Activated CD8-positive, alpha-beta memory T cell treated with anti-CD3 and anti-CD28 coated beads, Interleukin-2, amount 10 ng/mL, durations not matched to agents 7 days and 5 days (primary cell): ENCODE measurements at places on chromosomes 11 and 22.

DNA sequence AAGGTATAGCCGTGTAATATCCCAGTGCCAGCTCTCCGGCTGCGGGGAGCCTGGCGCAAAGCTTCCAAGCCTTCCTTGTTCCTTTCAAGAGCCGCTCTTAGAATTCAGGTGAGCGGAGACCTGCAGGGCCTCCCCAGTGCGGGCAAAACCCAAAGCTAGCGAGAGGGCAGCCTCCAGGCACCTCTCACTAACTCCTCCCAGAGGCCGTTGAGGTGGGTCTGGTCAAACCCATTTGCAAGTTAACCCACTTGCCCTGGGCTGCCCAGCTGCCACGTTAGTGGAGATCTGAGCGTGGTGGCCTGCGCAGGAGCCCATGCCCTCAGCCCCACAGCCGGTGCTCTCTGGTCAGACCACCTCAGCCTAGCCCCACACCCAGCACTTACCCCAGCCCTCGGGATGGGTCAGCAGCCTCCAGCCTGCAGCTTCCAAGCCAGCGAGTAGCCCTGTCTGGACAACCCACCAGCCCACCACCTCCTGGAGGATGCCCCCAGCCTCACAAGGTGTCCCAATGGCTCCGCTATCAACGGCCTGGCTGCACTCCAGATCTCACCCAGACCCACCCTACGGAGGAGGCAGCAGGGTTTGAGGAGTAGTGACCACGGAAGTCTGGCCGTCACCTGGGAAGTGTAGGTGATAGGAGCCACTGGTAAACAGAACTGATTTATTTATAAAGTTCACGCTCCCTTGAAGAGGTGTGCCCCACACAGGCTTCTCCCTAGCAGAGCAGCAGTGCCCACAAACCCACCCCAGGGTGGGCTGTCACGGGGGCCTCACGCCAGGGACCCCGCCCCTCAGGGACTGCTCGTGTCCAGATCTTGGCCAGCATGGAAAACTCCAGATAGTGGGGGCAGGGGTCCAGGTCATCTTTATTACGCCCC is 2.3 kb downstream of the ASCL2 start:
- H3K27ac ChIP-seq: no peak overlapping the region
- peak overlapping the region; percentile 27 for H3K4me3 ChIP-seq
- H3K27me3 ChIP-seq: peaks cover 35% of the 10 kb centered on the region
- DNase-seq: peak; percentile 37
- H3K36me3 ChIP-seq: no peaks in the 10 kb centered on the region

- H3K36me3 ChIP-seq: no peaks in the 10 kb centered on the region
- no peak overlapping the region for H3K4me3 ChIP-seq
- no peak overlapping the region for H3K27ac ChIP-seq
- DNase-seq: no peak
Measured at GRCh38 chr11:11733246-11733747, 108.5 kb upstream of the USP47 start.

GRCh38 chr11:126731576-126732142 is 268.9 kb downstream of the KIRREL3 start:
- no peaks in the 10 kb centered on the region for H3K36me3 ChIP-seq
- no peaks in the 10 kb centered on the region for H3K4me1 ChIP-seq
- peaks cover 7% of the 10 kb centered on the region for H3K27me3 ChIP-seq
- no peak overlapping the region for H3K27ac ChIP-seq
- no peak overlapping the region for H3K4me3 ChIP-seq

GRCh38 chr11:128839081-128839480 is 28.0 kb downstream of the KCNJ1 start:
- no peaks in the 10 kb centered on the region for H3K27me3 ChIP-seq
- H3K36me3 ChIP-seq: peaks cover 1% of the 10 kb centered on the region
- H3K4me1 ChIP-seq: peaks cover 39% of the 10 kb centered on the region
- no peak for DNase-seq
- no peak overlapping the region for H3K4me3 ChIP-seq
- H3K27ac ChIP-seq: no peak overlapping the region

DNA sequence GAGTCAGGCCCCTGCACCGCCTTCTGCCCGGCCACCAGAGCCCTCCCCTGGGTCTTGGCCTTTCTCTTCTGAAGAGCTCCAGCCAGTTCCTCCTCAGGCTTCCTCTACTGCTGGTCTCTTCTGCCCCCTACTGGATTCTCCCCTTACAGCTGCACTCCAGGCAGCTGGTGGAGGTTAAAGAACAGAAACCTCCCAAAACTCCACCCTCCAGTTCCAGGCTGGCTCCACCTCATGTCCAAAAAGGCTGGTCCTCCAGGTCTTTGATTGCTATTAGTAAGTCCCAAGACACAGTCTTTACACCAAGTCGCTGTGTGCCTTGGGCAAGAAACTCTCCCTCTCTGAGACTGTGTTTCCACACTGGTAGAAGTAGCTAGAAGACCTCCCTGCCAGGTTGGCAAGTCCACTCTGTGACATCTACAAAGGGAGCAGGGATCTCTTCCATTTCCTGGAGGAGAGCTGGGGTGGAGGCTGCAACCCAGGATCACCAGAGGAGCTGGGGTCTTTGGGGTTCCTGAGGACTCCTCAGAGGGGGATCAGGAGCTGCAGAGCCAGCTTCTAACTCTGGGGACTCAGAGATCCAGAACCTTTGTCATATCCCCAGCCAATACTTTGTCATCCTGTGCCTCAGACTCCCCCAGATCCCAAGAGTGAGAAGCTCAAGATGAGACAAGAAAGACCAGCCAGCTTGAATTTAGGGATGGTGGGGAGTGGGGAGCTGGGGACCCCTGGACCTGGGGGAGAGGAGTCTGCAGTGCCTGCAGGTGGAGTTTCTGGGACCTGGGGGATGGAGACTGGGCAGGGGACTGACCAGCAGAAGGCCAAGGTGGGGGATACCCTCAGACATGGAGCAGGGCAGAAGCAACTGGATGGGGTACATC is 3.4 kb upstream of the IGLL5 start:
- H3K27ac ChIP-seq: no peak overlapping the region
- DNase-seq: peak; percentile 84
- no peaks in the 10 kb centered on the region for H3K36me3 ChIP-seq

- H3K4me3 ChIP-seq: peak overlapping the region; percentile 58
- H3K4me1 ChIP-seq: peaks cover 36% of the 10 kb centered on the region
- peaks cover 10% of the 10 kb centered on the region for H3K36me3 ChIP-seq
- peaks cover 5% of the 10 kb centered on the region for H3K27me3 ChIP-seq
Measured at GRCh38 chr11:60854847-60855725, 664 bp downstream of the PTGDR2 start.

DNA sequence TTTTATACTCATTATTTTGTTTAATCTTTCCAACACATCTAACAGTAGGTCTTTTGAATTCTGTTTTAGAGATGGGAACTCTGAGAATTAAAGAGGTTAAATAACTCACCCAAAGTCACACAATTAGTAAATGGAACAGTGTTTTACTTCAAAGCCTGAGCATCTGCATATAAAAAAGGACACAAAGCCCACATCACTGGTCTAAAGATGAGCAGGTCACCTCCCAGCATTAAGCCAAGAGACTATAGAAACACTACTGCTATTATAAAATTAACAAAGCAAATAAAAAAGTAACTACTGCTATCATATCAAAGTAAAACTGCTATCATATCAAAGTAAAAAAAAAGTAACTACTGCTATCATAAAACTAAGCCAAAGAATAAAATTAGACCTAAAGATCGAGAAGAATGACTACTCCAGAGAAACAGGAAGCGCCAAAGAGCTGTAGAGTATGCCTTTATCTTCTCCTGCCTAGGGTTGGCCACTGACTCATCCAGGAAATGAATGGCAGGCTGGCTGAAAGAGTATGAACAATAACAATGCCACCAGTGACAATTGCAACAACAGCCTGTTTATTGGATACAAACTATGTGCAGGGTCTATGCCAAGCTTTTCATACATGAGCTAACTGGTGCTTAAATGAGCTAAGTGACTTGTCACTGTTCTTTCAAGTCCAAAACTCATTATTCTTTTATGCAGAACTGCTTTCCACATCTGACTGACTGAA is 1153.0 kb upstream of the TENM4 start:
- H3K4me1 ChIP-seq: no peaks in the 10 kb centered on the region
- H3K4me3 ChIP-seq: no peak overlapping the region
- H3K27ac ChIP-seq: no peak overlapping the region
- DNase-seq: no peak
- H3K27me3 ChIP-seq: no peaks in the 10 kb centered on the region

DNA sequence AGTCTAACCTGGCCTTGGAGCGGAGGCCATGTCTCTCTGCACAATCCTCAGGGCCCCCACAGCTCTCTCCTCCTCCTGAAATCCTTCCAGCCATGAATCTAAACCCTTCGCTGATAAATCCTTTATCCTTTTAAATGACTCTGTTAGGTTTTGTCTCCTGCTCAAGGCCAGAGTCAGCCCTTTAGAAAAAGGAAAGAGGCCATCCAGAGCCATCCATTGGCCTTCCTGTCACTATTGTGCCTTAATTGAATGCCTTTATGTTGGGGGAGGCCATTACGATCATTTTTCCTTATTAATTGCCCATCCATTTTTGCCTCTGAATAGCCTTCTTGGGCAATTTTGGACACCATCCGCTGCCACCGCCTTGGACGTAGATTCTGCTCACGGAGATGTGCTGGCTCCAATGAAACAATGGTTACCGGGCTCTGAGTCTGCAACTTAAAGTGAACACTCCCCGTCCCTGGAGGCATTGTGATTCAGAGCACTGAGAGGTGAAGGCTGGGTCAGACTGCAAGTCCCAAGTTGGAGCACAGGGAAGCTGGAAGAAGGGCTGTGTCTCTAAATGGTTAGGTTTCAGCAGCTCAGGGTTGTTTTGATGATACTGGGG is 213.0 kb upstream of the E2F8 start:
- no peaks in the 10 kb centered on the region for H3K36me3 ChIP-seq
- H3K27me3 ChIP-seq: peaks cover 23% of the 10 kb centered on the region
- no peak overlapping the region for H3K27ac ChIP-seq
- no peak overlapping the region for H3K4me3 ChIP-seq
- DNase-seq: no peak

GRCh38 chr11:2992997-2993325 is 832 bp upstream of the NAP1L4 start:
- peak overlapping the region; percentile 95 for H3K4me3 ChIP-seq
- no peaks in the 10 kb centered on the region for H3K27me3 ChIP-seq
- H3K27ac ChIP-seq: peak overlapping the region; percentile 95
- DNase-seq: no peak
- peaks cover 12% of the 10 kb centered on the region for H3K4me1 ChIP-seq
